Upper lobe of left lung (tissue), 6 donors: ENCODE measurements at places on chromosomes 3 and 15. TPM values are rescaled to one million over a fixed set of nuclear protein-coding genes. Genes with fewer than 3 reads are reported as not detected.
A peak's percentile ranks its signal among the peaks of the same experiment; 100 is the strongest.

The ZMYND10 gene
- total RNA-seq, result 32.6 TPM

The ARNT2 gene
- 12.7 TPM for total RNA-seq

- no peaks in the 10 kb centered on the region for H3K4me1 ChIP-seq
- no peaks in the 10 kb centered on the region for H3K27me3 ChIP-seq
- no peaks in the 10 kb centered on the region for H3K36me3 ChIP-seq
- H3K4me3 ChIP-seq, result no peak overlapping the region
Observed at GRCh38 chr3:19248767-19249166, 100.5 kb downstream of the KCNH8 start.

- peaks cover 9% of the 10 kb centered on the region for H3K4me1 ChIP-seq
- H3K27ac ChIP-seq, result no peak overlapping the region
- H3K27me3 ChIP-seq, result no peaks in the 10 kb centered on the region
- no peak overlapping the region for H3K4me3 ChIP-seq
- DNase-seq, result no peak
- H3K36me3 ChIP-seq, result peaks cover 8% of the 10 kb centered on the region
Observed at GRCh38 chr3:69210068-69210730, 87.8 kb upstream of the LMOD3 start.

DNA sequence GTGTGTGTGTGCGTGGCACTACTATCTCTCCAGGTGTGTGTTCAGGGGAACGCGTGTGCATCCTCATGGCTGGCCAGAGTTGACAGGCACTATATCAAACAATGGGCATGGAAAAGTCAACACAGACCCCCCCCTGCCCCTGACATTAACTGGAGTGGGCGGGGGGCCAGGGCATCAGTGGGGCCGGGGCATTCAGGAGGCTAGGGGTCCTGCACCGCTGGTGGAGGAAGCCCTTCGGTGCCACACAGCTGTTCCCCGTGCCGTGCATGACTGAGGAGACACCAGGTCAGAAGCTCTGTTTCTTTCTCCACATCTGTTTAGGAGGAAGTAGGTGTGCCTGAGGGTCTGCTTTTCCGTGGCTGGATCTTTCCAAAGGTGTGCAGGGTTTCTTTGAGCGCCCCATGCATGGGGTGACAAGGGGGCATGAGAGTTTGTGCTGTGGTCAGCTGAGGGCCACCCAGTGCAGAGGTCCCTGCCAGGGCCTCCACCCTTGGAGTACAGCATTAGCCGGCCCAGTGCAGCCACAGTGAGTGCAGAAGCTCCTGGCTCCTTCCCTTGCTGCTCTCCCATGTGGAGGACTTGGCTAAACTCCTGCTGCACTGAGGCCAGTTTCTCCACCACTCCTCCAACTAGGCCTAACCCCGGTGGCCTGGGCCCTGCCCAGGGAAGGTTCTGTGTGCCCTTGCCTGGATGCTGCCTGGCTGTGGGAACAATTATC lies 7.5 kb downstream of the C3orf22 start:
- no peaks in the 10 kb centered on the region for H3K36me3 ChIP-seq
- H3K27me3 ChIP-seq, result no peaks in the 10 kb centered on the region
- H3K27ac ChIP-seq, result no peak overlapping the region
- DNase-seq, result no peak
- H3K4me3 ChIP-seq, result no peak overlapping the region

The TLR9 gene
- not detected for total RNA-seq

DNA sequence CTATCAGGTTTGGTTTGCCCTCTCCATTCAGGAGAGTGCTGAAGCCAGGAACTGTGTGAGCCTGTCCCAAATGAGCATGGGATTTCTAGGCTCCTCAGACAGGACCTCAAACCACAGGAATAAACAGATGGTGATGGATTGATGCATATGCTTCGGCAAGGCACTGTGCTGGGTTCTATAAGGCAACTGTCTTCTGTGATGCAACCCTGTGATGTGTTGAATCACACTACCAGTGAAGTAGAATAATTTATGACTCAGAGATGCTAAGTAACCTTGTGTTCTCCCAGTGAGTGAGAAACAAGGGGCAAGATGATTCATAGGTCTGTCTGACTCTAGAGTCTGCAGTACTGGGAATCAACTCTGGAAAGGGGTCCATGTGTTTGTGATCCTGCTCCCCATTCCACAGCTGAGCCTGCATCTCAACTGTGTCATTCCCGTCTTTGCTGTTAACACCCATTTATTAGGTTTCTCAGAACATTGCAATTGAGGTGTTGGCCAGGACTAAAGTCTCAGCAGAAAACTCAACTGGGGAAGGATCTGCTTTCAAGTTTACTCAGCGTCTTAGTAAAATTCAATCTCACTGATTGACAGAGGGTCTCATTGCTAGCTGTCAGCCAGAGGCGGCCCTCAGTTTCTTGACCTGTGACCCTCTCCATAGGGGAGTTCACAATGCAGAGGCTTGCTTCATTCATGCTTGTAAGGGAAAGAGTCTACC lies 510.1 kb upstream of the CFAP20DC start:
- H3K4me3 ChIP-seq, result no peak overlapping the region
- no peaks in the 10 kb centered on the region for H3K27me3 ChIP-seq
- no peaks in the 10 kb centered on the region for H3K4me1 ChIP-seq
- H3K36me3 ChIP-seq, result no peaks in the 10 kb centered on the region
- DNase-seq, result no peak

DNA sequence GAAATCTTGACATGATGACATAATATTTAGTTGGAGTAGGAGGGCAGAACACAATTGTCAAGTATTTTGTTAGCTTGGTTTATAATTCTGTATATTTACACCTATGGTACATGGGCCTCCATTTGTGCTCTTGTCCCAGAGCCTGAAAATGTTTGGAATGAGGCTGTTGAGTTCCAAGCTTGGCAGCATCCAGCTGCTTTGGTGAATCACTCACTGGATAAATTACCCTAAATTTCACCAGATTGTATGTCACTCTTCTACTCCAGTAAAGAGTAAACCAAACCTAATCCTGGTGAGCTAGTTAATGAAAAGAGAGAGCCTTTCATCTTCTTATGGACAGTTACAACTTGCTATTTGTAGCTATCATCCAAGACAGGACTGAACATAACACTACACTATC lies 928.7 kb downstream of the DIPK2A start:
- no peak overlapping the region for H3K4me3 ChIP-seq
- no peak for DNase-seq
- H3K4me1 ChIP-seq, result no peaks in the 10 kb centered on the region
- H3K27ac ChIP-seq, result no peak overlapping the region
- H3K36me3 ChIP-seq, result no peaks in the 10 kb centered on the region

The LRRK1 gene
- 29.7 TPM for total RNA-seq

DNA sequence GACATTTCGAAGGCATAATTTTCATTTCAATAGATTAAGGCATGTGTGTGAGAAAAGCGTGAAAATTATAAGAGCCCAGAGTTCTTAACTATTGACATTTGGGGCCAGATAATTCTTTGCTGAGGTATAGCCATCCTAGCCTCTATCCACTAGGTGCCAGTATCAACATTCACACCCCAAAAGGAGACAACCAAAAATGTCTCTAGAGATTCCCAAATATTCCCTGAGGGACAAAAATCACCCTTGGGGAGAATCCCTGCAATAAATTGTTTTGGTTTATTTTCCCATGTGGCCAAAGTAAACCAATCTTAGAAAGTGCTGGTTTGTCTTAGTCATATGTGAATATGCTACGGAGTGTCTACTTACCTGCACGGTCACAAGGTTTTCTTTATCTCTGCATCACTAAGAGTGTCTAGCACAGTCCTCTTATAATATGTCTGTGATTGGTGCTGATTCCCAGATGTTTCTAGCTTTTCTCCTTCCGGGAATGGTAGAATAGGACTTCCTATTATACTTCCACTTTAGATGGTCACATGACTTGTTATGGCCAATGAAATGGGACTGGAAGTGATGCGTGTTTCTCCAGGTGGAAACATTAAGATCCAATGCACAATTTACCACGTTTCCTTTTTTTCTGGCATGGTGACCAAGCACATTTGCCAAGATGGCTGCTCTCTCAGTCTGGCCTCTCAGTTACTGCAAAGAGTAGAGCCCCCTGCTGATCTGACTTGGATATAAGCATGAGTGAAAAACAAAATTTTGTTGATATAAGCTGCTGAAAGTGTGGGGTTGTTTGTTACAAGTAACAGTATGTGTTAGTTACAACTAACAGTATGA lies 8.0 kb upstream of the KBTBD8 start:
- no peaks in the 10 kb centered on the region for H3K36me3 ChIP-seq
- H3K27ac ChIP-seq, result no peak overlapping the region
- no peak overlapping the region for H3K4me3 ChIP-seq
- no peak for DNase-seq
- H3K27me3 ChIP-seq, result no peaks in the 10 kb centered on the region
- H3K4me1 ChIP-seq, result no peaks in the 10 kb centered on the region

DNA sequence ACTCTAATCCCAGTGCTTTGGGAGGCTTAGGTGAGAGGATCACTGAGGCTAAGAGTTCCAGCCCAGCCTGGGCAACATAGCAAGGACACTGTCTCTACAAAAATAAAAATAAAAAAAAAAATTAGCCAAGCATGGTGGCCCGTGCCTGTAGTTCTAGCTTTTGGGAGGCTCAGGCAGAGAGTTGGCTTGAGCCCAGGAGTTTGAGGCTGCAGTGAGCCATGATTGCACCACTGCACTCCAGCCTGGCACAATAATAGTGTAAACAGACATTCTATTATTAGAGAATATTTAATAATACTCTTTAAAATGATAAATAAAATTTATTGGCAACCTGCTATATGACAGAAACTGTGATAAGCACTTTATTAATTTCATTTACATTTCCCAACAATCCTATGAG lies 908.9 kb downstream of the TUSC7 start:
- no peaks in the 10 kb centered on the region for H3K27me3 ChIP-seq
- no peaks in the 10 kb centered on the region for H3K4me1 ChIP-seq
- H3K36me3 ChIP-seq, result no peaks in the 10 kb centered on the region
- DNase-seq, result no peak

DNA sequence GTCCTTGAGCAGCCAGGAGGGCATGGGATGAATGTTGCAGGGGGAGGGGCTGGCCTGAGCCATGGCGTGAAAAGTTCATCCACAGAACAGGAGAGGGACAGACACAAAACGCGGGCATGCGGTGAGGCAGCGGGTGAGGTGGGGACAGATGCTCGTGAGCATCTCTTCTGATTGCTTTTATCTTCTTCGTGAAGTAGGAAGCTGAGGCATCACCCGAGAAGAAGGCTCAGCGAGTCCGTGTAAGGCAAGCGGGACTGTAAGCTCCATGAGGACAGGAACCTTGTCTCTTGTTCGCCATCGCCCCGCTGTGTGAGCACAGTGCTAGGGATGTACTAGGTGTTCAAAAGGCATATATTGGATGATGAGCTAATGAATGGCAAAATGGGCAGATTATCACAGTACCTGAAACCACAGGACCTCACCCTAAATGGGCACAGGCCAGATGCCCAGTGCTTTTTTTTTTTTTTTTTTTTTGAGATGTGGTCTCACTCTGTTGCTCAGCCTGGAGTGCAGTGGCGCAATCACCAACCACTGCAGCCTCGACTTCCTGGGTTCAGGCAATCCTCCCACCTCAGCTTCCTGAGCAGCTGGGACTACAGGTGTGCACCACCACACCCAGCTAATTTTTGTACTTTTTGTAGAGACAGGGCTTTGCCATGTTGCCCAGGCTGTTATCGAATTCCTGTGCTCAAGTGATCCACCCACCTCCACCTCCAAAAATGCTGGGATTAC lies 46.8 kb downstream of the CPN2 start:
- no peak overlapping the region for H3K4me3 ChIP-seq
- DNase-seq, result peak; percentile 45
- no peaks in the 10 kb centered on the region for H3K36me3 ChIP-seq
- peaks cover 22% of the 10 kb centered on the region for H3K4me1 ChIP-seq

DNA sequence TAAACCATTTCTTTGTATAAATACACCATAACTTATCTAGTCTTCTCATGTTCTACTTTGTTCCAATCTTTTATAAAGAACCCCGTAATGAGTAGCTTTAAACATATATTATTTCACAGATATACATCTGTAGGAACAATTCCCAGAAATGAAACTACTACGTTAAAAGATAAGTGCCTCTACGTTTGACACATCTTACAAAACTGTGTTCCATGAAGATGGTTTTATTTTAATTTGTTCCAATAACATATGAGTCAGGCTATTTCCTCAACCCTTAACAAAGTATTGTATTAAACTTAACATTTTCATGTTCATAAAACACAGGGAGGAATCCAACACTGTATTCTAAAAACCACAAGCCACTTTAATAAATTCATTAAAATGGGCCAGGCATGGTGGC lies 52.9 kb downstream of the TRPM7 start:
- no peak overlapping the region for H3K27ac ChIP-seq
- H3K36me3 ChIP-seq, result peaks cover 48% of the 10 kb centered on the region
- no peak for DNase-seq
- H3K4me1 ChIP-seq, result no peaks in the 10 kb centered on the region

GRCh38 chr15:58015565-58015964 lies 49.9 kb downstream of the ALDH1A2 start:
- no peaks in the 10 kb centered on the region for H3K4me1 ChIP-seq
- H3K27me3 ChIP-seq, result no peaks in the 10 kb centered on the region
- no peak overlapping the region for H3K4me3 ChIP-seq

DNA sequence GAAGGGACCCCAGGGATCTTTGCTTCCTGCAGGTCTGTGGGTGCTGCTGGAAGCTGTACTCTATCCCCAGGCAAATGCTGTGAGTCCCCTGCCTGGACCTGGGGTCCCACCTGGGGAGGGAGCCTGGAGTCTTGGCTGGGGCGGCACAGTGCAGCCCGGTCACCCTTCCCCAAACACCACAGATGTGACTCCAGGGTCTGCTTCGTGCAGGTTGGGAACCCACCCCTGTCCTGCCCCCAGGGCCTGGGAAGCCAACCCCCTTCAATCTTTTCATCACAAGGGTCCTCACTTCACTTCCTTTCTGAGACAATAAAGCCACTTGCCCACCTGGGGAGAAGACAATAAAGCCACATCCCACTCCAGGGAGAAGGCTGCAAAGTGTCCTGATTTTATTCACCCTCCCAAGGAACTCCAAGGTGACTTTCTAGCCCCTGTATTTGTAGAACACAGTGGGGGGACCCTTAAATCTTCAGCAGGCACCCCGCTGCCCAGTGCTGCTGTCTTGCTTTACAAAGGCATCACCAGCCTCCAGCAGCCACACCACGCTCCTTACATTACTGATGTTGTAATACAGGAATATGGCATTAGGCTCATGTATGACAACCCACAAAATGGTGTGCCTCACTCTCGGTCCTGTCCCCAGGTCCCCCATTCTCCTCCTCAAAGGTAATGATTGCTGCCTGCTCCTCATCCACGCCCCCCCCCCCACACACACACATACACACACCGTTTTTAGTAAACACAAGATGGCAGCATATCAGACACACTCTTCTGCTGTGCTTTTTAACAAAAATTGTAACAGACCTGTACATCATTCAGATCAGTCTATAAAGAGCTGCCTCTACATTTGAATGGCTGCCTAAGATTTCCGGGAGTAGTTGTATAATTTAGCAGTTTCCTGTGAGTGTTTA lies 9.9 kb downstream of the C3orf22 start:
- no peaks in the 10 kb centered on the region for H3K4me1 ChIP-seq
- H3K4me3 ChIP-seq, result no peak overlapping the region
- H3K36me3 ChIP-seq, result no peaks in the 10 kb centered on the region
- H3K27me3 ChIP-seq, result no peaks in the 10 kb centered on the region

DNA sequence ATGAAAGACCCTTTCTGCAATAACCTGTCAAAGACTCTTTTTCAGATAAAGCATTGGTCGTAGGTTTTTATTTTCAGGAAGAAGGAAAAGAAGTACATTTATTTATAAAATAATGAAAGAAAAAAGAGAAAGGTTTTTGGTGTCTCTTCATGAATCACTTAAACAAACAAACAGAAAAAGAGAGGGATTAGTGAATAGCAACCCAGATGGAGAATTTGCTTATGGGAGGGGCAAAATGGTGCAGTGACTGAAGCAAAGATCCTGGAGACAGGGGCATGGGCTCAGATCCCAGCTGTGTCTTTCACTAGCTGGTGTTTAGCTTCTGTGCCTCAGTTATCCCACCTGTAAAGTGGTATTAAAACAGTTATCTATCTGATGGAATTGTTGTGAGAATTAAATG lies 78.6 kb upstream of the PFN2 start:
- H3K27ac ChIP-seq, result no peak overlapping the region
- no peaks in the 10 kb centered on the region for H3K27me3 ChIP-seq
